ENCODE measurements at places on chromosomes 16 and 17.

DNA sequence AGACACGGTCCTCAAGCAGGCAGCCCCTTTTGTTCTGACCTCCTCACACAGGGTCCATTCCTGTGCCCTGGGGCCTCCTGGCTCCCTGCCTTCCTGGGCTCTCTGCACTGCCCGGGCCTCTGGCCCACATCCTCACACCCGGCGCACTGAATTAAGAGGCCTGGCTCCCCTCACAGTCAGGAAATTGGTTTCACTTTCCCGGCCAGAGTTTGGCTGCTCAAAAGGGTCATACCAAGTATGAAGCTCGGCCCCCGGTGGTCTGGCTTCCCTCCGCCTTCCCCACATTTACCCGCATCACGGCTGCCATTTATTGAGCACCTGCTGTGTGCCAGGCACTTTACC, 220.0 kb downstream of the NTN1 start:
- no peak for DNase-seq

- DNase-seq = no peak
Measured at GRCh38 chr16:27698266-27698665, 148.3 kb downstream of the KATNIP start.

- DNase-seq = peak; percentile 86
Measured at GRCh38 chr17:38853292-38854219, at the start of gene RPL23. Gene RPL23 (minus strand): TSS chr17:38853721. CDS start chr17:38853710, 11 bp downstream.

DNA sequence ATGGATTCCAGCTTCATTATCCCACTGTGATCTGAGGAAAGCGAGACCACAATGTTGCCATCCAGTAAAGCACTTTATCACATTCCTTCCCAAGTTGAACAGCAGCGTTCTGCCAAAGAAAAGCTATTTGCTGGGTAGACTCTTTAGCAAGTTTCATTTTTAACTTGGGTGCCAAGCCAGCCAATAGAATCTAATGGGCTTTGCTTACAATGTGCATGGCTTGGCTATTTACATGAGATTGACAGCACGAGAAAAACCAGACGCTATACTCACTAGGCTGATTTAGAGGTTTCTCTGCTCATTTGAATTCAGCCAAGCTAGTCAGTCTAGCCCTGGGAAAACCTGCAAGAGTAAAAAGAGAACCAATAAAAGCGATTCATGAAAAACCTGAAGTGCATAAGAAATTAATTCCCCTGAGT, 108.9 kb downstream of the CDH13 start:
- DNase-seq = no peak

- no peak for DNase-seq
Measured at GRCh38 chr17:59357219-59357697, 25.8 kb downstream of the YPEL2 start.

DNA sequence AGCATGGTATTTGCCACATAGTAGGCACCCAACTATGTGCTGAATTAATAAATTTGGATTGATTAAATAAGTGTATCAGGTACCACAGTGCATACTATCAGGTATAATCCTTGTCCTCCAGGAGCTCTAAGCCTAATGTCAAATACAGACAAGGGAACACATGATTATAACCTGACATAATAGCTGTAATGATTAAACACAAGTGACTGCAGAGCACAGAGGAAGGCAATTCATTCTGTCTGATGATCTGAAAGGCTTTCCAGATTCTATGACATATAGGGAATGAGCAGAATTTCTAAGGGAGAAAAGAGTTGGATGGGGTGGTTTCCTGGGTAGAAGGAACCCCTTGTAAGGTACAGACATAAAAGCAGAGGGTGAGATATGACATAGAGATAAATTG, 273.5 kb downstream of the KIF2B start:
- DNase-seq = no peak

DNA sequence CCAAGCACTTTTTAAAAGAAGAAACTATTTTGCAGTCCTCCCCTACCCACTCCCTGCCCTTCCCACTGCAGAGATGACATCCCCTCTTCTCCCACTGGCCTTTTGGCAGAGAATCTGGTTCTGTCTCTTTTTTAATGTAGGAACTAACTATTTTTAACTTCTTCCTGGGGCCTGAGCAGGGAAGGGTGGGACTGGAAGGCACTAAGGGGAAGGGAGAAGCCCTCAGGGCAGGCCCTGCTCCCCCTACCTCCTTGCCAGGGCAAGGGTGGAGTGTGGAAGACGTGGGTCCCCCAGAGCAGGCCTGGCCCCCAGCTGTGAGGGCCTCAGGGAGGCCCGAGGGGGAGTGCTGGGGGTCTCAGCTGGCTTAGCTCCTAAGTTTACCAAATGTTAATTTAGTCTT, 19.5 kb downstream of the UNC13D start:
- DNase-seq = no peak

- DNase-seq = no peak
Measured at GRCh38 chr17:62140836-62141235, 75.8 kb upstream of the MED13 start.

- DNase-seq = no peak
Measured at GRCh38 chr17:66340720-66341119, 38.3 kb downstream of the PRKCA start.

- no peak for DNase-seq
Measured at GRCh38 chr16:88855176-88855575, 1.6 kb downstream of the GALNS start.

GRCh38 chr17:67751101-67752074, 33.7 kb downstream of the NOL11 start:
- DNase-seq = no peak

DNA sequence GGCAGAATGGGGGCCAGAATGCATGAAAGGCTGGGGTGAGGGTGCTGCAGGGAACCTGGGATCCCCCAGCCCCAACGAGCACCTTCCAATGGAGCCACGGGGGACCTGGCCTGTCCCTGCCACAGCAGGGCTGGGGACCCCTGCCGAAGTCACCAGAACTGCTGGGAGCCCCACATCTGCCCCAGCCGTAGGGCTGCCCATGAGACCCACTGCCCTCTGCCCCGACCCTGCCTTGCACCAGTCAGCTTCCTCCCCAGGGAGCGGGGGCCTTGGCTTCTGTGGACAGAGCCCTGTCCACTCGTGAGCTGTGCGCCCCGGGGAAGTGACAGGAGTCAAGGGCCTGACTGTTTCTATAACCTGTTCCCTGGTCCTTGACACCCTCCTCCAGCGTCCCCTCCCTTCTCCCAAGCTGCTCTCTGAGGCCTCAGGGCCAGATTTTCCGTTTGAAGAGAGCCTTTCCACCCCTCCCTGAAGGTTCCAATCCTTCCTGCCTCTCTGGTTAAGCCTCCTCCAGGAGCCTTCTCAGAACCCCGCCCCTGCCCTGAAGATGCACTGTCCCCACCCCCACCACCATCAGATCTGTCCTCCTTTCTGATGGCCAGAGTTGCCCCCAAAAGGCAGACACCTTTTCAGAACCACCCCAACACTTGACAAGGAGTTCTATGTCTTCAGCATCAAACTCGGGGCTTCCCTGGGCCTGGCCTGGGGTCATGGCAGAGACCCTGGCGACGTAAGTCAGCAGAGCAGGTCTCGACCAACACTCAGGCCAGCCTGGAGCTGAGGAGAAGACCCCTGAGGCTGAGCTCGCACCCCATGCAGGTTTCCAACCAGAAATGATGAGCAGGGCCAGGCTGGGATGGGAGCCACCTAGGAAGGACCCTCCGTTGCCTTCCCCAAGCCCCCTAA, 10.7 kb upstream of the PRR29 start:
- DNase-seq = no peak

GRCh38 chr17:44558334-44558709, 1.0 kb downstream of the FZD2 start:
- no peak for DNase-seq

DNA sequence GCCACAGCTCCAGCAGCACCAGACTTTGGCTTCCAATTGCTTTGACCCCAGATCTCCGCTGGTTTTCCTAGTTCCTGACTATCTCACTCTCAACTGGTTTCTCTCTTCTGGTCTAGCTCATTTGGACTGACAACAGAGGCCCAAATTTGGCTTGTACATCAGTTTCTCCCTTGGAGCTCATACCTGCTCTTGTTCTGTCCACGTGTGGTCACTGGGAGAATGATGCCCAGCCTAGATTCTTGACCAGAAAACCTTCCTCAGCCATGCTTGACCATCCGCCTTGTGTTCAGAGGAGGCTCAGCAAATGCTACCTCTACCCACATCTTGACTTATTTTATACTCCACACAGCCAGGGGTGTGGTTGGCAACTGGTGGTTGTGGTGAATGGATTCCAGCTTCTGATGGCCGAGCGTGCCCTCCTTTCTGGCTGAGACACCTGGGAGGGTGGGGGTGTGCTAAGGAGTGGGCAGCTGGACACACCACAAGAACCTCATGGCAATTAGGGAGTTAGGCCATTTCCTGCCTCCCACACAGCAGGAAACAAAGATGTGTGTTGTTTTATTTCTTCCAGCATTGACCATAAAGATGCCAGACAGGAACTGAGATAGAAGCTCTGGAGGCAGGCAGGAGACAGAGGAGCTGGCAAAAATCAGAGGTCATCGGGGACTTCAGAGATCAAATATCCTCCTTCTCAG, 93.8 kb upstream of the FAM20A start:
- no peak for DNase-seq

GRCh38 chr17:49229805-49230600, 584 bp downstream of the PHOSPHO1 start:
- no peak for DNase-seq

- no peak for DNase-seq
Measured at GRCh38 chr17:17028059-17028877, 14.0 kb upstream of the MPRIP start.

DNA sequence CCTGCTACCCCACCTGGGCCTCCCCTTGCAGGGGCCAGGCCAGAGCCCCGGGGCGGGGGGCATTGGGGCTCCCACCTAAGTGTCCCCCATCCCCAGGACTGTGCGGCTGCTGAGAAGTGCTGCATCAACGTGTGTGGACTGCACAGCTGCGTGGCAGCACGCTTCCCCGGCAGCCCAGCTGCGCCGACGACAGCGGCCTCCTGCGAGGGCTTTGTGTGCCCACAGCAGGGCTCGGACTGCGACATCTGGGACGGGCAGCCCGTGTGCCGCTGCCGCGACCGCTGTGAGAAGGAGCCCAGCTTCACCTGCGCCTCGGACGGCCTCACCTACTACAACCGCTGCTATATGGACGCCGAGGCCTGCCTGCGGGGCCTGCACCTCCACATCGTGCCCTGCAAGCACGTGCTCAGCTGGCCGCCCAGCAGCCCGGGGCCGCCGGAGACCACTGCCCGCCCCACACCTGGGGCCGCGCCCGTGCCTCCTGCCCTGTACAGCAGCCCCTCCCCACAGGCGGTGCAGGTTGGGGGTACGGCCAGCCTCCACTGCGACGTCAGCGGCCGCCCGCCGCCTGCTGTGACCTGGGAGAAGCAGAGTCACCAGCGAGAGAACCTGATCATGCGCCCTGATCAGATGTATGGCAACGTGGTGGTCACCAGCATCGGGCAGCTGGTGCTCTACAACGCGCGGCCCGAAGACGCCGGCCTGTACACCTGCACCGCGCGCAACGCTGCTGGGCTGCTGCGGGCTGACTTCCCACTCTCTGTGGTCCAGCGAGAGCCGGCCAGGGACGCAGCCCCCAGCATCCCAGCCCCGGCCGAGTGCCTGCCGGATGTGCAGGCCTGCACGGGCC, 1.9 kb downstream of the WFIKKN1 start:
- DNase-seq = no peak

DNA sequence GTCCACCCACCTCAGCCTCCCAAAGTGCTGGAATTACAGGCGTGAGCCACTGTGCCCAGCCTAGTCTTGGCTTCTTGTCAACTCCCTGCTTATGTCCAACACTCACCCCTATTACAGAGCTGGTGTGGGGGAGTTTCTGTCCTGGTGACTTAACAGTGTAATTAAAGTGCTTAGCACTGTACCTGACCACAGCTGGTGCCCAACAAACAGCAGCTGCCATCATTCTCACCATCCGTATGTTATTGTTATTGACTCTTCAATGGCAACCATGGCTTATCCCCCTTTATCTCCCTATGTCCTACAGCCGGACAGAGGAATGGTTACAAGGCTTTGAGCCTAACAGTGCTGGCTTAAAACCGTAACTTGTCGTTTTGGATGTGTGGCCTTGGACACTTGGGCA, 17.0 kb upstream of the BRCA1 start:
- no peak for DNase-seq

- DNase-seq = peak; percentile 65
Measured at GRCh38 chr17:19237389-19238166, 412 bp downstream of the EPN2 start.

DNA sequence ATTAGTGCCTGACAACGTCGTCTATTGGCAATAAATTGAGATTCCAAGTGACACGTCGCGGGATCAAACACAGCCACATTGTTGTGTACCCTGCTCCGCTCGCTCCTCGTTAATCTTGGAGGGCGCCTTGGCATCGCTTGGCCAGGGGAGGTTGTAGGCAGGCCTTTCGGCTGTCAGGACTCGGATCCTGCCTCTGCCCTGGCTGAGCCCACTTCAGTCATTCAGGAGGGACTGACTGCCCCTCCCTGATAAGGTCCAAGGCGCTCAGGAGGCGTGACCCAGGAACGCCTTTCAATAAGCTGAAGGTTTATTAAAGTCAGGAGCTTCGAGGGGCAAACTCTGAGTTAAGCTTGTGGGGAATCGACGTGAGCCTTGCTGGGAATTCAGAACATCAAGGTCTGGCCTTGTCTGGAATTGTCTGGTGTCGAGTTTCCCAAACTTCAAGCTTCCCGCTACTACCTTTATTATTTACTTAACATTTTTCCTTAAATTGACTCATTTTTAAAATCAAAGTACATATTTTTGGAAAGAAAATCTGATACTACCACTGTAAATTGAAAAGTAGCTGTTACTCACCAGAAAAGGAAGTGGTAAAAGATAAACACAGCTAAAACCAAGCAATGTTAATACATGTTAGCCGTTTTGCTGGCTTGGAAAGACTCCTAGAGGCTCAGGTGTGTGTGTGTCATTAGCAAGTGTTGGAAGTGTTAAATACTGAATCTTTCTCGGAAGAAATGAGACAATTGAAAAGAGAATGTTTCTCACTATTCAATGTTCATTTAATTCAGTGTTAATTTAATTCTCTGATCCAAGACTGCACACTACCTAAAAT, 5.3 kb upstream of the IRX3 start:
- no peak for DNase-seq

DNA sequence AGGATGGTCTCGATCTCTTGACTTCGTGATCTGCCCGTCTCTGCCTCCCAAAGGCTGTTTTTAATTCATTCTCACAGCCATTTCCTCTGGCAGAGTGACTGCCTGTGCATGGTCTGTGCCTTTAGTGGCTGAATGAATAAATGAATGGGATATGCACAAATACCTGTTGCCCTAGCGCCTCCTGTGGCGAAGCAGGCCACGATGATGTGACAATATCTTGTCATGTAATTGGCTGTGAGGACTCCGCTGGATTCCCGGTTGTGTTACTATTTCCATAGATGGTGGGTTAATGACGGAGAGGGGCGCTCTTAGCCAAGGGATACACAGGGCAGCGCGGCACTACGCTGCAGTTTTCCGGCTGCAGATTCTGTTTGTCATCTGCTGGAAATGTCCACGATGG, 26.8 kb upstream of the ENDOV start:
- DNase-seq = no peak

DNA sequence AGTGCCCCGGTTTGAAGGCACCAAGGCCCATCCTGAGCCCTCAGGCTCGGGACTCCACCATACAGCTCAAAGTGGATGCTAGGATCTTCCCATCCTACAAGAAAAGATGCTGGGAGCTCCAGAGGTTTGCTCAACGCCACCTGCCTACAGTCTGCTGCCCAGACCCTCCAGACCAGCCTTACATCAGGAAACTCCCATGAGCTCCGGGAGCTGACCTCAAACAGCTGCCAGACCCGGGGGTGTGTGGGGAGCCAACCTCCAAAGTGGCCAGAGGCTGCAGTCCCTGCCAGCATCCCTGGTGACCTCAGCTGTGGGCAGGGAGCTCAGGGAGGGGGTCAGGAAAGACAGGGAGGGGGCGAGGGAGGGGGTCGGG, 43.8 kb downstream of the C16orf82 start:
- DNase-seq = no peak

GRCh38 chr16:19850131-19850817, 34.4 kb downstream of the GPRC5B start:
- DNase-seq = no peak

- DNase-seq = no peak
Measured at GRCh38 chr17:17701658-17702057, 20.4 kb downstream of the RAI1 start.

Data from activated CD4-positive, CD25-positive, alpha-beta regulatory T cell treated with anti-CD3 and anti-CD28 coated beads, Interleukin-2, amount 50 U/mL, for 72 hours (primary cell).